ENCODE measurements at places on chromosomes 16 and 17.

- DNase-seq = no peak
Measured at GRCh38 chr16:31082368-31083045, 6.2 kb downstream of the PRSS53 start.

- peak; percentile 3 for DNase-seq
Measured at GRCh38 chr16:24255456-24256371, at the start of gene CACNG3. CACNG3 (plus strand) TSS chr16:24256335; CDS start chr16:24256755, 420 bp downstream.

DNA sequence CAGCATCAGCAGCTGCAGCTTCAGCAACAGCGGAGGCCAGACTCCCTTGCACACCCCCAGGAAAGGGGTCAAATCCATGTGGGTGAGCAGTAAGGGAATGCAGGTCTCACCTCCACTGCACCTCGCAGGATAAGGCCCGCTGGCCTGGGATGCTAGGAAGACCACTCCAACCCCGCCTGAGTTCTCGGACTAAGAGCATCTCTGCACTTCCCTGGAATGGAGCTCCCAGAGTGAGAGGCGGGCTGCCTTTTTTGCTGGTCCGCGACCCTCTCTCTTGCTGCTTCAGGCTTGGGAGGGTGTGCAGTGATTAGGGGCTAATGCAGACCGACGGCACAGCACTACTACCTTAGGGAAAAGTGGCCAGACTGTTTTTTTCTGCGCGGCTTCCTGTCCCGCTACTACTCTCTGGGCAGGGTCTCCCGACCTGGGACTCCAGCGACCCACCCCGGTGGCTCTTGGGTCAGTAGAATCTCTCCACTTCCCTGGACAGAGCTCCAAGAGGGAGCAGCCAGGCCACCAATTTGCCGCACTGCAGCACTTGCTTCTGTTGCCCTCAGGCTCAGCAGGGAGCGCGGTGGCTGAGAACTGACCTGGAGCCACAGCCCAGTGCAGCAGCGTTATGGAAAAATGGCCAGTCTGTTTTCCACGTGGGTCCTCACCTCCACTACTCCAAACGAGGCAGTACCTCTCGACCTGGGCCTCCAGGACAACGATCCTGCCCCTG is 480.4 kb downstream of the CDH8 start:
- no peak for DNase-seq

DNA sequence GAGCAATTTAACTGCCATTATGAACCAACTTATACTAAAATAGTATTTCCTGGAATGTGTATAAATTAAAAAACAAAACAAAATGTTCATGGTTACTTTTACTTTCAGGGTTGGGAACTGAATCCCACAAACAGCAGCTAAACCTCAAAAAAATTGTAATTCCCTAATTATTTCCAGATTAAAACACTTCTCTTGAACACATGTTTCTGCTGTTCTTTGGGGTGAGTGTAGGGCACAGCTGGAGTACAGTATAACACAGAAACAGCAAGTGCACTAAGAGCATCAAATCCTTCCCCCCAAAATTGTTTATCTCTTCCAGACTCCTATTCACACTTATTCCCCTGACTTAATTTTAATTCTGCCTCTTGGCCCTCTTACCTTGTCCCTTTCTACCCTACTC is 56.4 kb downstream of the KANSL1 start:
- DNase-seq = peak; percentile 71

DNA sequence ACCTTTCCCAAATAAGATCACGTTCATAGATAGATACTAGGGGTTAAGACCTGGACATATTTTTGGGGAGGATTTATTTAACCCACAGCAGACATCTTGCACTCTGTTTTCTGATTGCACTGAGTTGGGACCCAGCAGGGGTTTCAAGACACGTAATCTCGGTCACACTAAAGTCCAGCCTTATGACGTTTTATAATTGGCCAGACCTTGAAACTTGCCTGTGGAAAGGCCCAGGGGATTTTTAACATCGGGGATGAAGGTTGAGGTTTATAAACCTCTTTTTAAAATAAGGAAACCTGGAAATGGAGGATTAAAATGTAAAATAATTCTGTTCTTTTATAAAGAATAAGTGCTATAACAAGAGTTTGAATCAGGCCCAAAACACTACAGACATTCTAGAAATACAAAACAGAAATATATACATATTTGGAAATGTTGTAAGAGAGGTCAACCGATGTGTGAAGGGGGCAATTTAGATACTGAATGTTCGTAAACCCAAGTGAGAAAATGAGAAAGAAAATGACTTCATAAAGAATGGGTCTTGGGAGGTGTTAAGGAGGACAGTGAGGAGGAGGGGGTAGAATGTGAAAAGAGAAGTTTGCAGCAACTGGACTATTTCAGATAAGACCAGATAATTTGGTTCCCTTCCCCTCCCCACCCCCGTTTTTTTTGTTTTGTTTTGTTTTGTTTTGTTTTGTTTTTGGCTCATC is 61.1 kb upstream of the NOL11 start:
- DNase-seq = no peak

DNA sequence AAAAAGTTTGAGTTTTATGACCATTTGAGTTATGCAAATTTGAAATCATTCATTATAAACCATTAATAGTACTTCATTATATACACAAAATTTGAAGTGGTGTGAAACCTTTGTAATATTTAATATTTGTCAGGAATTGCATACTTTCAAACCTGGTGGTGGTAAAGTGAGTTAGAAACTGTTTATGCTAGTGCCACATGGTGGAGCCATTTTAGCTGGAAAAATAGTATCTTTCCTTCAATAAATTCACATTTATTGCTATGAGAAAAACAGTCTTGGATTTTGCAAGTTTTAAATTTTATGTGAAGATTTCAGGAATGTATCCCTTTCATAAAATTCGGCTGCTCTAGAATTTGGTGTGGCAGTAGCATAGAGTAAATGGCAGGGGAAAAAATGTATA is 7.3 kb upstream of the BLMH start:
- no peak for DNase-seq

DNA sequence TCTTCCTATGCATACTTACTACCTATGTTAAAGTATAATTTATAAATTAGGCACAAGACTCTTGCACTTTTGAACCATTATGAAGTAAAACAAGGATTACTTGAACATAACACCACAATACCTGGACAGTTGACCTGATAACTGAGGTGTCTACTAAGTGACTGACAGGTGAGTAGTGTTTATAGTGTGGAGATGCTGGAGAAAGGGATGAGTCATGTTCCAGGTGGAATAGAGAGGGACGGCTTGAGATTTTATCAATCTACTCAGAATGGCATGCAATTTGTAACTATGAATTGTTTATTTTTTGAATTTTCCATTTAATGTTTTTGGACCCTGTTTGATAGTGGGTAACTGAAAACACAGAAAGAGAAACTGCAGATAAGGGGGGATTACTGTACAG is 287.6 kb downstream of the MAP2K6 start:
- no peak for DNase-seq

DNA sequence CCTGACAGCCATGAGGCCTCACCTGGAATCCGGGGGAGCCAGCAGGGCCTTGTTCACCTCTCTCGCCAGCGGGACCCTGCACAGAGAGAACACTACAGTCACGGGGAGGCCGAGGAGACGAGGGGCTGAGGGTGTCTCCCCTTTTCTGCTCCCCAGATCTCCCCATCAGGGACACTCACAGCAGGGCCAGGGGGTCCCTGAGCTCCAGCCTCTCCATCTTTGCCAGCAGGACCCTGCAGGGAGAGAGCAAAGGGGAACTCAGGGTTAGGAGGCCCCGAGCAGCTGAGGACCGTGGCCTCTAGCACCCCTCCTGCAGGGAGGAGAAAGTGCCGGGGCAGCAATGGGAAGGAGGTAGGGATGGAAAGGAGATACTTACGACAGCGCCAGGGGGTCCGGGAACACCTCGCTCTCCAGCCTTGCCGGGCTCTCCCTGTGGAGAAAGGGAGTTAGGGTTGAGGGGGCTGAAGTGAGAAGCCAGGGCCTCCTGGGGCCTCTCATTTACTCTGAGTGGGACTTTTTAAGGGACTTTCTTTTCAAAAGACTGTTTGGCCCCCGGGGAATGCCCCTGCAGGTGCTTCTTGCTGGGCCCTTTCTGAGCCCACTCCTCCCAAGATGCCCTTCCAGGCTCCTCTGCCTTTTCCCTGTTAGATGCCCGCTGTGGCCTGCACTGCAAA is 8.7 kb downstream of the COL1A1 start:
- peak; percentile 45 for DNase-seq

- no peak for DNase-seq
Measured at GRCh38 chr16:49010396-49010795, 271.2 kb downstream of the CBLN1 start.

GRCh38 chr17:14919631-14920213 is 345.4 kb downstream of the PMP22 start:
- DNase-seq = no peak

DNA sequence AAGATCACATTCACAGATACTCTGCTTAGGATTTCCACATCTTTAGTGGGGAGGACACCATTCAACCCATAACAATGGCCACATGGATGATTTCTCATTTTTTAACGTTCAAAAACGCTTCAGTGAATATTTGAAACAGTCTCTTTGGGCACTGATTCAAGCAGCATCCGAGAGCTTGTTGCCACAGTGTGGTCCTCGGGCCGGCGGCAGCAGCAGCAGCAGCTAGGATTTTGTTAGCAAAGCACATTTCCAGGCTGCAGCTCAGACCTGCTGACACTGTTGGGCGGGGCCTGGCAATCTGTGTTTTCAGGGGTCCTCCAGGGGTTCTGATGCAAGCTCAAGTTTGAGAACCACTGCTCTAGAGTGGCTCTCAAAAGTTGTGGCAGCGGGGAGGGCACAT is 27.9 kb upstream of the CMIP start:
- no peak for DNase-seq

GRCh38 chr17:41689497-41690299 is 1.0 kb downstream of the EIF1 start:
- DNase-seq = peak; percentile 78

DNA sequence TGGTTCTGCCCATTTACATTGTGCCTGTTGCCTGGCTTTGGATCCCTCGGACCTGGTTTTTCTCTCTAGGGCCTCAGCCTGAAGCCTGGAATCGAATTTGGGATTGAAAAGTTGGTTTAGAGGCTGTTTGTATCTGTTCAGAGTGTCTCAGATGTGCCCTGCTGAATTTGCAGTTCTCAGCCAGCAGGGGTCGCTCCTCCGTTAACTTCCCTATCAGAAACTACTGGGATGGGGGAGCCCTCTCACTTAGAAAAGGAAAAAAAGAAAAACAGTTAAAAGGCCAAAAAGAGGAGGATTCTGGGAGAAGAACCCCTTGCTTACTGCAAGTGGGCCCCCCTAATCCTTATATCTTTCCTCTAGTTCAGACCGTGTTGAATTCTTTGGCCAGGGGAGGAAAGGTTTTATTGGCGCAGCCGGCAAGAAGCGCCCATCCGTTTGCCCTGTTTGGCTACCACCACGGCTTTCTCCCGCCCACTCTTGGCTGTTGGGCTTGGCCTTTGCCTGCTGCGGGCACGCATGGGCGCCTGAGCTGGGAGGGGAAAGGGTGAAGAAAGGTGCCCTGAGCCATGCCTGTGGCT is 8.7 kb downstream of the FZD2 start:
- DNase-seq = no peak

DNA sequence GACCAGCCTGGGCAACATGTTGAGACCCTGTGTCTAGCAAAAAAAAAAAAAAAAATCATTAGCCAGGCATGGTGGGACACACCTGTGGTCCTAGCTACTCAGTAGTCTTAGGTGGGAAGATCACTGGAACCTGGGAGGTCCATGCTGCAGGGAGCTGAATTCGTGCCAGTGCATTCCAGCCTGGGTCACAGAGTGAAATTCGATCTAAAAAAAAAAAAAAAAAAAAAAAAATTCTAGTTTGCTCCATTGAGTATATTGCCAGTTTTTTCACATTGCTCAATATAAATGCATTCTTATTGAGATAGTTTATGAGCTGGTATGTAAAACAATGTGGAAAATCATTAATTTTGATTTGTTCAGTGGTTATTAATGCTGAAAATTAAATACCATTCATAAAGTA is 52.0 kb downstream of the ABHD15 start:
- DNase-seq = peak; percentile 62

DNA sequence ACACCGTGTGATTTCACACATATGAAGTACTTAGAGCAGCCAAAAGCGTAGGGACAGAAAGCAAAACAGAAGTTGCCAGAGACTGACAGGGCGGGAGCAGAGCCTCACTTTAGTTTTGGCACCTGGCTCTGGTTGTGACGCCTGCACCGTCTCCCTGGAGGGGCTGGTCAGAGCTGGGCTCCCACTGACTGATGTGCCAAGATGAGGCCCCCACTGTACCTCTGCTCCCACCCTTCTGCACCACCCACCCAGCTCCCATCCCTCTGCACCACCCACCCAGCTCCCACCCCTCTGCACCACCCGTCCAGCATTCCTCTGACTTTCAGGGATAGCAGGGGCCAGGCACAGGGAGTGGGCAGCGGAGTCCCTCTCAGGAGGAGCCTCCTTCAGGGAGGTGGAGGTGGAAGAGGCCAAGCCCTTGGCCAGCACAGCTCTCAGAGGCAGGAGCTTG is 3.2 kb upstream of the PRSS21 start:
- no peak for DNase-seq

GRCh38 chr17:74671031-74671771 is 41.5 kb downstream of the CD300LF start:
- DNase-seq = peak; percentile 57

- no peak for DNase-seq
Measured at GRCh38 chr17:38417210-38417951, 10.9 kb upstream of the ARHGAP23 start.

GRCh38 chr16:67268136-67268579 is 11.2 kb upstream of the PLEKHG4 start:
- peak; percentile 93 for DNase-seq

GRCh38 chr17:67582673-67583081 is 135.1 kb upstream of the NOL11 start:
- DNase-seq = no peak

DNA sequence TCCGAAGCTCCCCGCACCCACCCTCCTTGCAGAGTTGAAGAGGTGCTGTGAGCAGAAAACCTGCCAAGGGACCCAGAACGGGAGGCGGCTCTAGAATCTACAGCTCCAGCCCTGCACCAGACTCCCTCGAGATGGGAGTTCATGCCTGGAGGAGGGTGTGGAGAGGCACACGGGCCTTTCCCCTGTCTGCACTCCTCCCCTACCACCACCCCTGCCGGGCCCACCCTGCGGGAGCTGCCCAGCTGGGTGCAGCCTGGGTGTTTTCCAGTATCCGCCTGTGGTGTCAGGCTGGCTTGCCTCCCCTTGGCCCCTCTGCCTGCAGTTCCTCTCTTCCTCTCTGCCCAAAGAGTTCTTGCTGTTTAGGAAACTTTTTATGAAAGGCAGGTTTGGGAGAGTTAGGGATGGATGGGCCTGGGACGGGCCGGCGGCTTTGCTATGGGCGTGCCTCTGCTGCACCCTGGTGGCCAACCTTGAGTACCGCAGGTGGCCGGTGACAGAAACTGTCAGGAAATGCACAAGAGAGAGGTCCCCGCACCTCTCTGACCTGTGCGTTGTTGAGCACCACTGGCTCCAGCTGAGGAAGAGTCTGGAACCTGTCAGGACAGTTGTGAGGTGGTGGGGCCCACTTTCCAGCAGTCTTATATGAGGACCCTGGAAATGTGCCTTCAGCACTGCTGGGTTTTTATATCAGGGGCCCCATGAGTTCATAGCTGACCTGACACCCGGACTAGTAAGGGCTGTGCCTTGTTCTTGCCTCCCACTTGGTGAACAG is 354.1 kb downstream of the SEC14L1 start:
- peak; percentile 68 for DNase-seq

- DNase-seq = no peak
Measured at GRCh38 chr17:42372142-42372541, 16.1 kb downstream of the STAT3 start.
